ENCODE measurements at places on chromosomes 7 and 10.

DNA sequence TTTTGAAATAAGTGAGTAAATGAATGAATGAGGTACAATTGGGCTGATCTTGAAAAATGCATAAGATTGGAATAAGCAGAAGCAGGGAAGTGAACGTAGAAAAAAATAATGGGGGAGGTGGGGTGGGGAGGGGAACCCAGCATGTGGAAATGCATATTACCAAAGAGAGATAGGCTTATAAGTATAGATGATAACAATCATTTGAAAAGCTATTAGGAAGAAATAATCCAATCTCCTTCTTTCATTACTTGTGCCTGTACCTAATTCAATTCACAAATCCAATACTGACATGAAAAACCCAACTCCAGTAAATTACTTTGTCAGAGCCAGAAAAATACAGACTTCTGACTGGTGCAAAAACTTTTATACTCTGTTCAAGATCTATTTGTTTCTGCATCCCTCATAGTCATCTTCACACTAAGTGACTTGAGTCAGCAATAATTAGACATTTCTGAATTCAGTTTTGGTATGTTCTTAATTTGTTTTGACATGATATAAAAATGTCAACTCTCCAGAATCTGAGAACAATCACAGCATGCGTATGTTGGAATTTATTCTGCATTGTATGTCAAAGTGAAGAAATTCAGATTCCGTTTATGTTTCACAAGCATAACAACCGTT lies 99.2 kb downstream of the IQUB start:
- no peak for DNase-seq

DNA sequence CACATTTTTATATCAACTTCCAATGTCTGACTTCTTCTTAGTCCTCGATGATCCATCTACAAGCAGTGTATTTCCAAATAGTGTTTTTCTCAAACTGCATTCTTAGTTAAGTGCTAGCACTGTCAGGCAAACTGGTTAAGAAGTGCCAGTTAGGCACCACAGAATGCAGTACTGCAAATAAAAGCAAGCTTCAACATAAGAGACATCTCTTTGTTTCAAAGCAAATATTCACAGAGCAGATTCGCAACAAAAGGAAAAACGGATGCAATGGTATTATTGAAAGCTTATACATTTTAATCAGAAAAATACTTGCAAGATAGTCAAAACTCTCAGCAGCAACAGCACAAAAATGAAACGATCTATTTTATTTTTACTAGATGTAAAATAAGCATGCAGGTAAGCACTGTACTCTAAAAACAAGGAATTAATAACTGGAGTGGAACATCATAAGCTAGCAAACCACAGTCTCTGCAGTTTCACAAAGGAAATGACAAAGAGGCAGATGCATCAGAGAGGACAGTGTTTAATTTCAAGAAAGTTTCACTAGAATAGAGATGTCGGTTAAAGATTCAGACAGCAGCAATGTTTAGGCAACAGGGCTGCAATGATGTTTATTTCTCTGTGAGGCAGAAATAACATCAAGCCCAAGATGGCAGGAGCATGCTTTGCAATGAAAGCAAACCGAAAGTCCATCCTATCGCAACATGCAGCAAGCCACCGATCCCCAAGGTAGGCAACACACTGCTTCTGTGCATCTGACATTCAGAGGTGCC lies 82.0 kb downstream of the FGFR2 start:
- DNase-seq = no peak

DNA sequence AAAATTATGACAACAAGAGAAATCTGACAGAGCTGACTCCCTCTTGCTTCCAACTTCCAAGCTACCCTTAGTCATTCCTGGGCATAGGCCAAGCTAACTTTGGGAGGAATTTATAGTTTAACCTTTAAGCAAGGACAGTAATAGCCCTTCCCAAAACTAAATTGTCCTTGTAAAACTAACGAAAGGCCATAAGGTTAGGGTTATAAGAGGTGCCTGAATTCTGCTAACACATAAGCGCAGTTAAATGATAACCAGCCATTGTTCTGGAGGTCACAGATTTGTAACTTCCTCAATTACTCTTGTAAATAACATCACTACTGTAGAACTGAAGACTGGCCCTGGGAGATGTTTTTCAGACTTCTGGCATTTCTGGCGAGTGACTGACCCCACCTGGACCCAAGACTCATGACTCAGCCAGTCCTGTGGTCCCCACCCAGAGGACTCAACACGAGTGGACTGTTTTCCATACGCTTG lies 481.2 kb downstream of the KCNMA1 start:
- DNase-seq = no peak

- no peak for DNase-seq
Measured at GRCh38 chr10:11181978-11182377, 164.3 kb downstream of the CELF2 start.

- DNase-seq = no peak
Measured at GRCh38 chr10:51314481-51314880, 240.2 kb downstream of the PRKG1 start.

- peak; percentile 16 for DNase-seq
Measured at GRCh38 chr10:98425511-98426352, 10.8 kb upstream of the PYROXD2 start.

DNA sequence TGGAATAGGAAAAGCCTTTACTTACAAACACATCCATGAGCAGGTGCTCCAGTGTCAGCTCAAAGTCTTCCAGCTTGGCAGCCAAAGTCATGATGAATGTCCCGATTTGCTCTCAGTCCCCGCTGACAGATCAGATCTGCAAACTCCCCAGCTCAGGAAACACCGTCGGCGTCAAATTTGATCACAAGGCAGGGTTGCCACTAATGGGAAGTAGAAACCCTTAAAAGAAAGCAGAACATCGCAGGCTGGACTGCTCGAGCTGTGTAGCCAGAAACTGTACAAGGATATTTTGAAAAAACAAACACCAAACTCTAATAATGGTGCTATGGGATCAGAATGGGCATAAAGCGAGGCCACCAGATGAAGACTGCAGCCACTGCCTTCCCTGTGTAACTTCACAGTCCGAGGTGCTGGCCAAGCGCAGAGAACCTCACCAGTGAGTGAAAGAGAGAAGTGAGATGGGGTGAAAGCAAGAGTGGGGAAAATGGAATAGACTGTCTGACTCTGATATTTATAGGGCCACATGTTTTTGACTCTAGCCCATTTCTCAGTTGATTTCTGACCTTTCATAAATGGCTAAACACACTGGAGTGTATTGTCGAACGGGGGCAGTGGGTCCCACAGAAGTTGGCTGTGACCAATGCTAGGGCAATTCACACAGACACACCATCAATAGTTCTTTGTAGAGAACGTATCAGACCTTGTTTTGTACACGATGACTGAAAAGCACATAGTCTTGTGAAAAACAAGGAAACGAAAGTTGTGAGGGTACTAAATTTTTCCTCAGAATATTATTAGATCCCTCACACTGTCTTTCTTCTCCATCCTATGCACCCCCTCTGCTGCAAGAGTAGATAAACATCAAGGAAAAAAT lies 306.2 kb downstream of the FRMD4A start:
- DNase-seq = no peak

GRCh38 chr7:109964780-109965179 lies 1126.1 kb upstream of the LRRN3 start:
- DNase-seq = no peak

GRCh38 chr10:30199376-30200016 lies 140.1 kb upstream of the JCAD start:
- no peak for DNase-seq

- DNase-seq = no peak
Measured at GRCh38 chr10:68087685-68088401, 12.8 kb upstream of the HERC4 start.

- no peak for DNase-seq
Measured at GRCh38 chr7:125654076-125654475, 724.5 kb upstream of the POT1 start.

DNA sequence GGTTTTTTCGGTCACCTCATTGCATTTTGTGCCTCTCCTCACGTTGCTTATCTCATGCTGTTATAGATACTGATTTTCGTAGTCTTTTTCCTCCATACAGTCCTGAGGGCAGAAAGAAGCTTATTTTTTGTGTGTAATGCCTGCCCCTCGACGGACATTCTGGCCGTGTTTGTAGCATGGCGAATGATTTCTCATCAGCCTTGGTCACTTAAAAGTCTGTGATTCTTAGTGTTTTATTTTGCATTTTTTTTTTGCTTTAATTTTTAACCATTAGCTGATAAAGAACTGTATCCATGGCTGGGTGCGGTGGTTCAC lies 469 bp upstream of the NOC3L start:
- no peak for DNase-seq

GRCh38 chr7:93566876-93567275 lies 7.6 kb downstream of the CALCR start:
- no peak for DNase-seq

- DNase-seq = no peak
Measured at GRCh38 chr10:49407151-49407550, 11.3 kb upstream of the DRGX start.

- DNase-seq = no peak
Measured at GRCh38 chr10:36717118-36717517, 408.3 kb upstream of the ANKRD30A start.

DNA sequence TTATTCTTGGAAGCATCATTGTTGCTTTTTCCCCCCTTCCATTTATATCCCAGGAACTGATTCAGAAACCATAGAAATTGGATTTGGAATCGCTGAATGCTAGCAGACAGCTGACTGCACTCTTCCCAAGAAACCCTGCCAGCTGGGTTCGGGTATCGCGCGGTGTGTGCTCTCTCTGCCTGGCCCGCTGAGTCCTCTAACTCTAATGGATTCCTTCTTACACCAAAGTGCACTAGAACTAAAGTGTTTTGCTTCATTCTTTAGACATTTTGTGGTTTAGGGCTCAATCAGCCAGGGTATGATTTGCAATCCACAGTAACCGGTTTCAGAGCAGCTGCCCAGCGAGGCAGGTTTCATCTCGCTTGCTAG lies 92.2 kb downstream of the EGFR start:
- DNase-seq = no peak

- no peak for DNase-seq
Measured at GRCh38 chr10:83539528-83540308, 599.6 kb upstream of the GHITM start.

DNA sequence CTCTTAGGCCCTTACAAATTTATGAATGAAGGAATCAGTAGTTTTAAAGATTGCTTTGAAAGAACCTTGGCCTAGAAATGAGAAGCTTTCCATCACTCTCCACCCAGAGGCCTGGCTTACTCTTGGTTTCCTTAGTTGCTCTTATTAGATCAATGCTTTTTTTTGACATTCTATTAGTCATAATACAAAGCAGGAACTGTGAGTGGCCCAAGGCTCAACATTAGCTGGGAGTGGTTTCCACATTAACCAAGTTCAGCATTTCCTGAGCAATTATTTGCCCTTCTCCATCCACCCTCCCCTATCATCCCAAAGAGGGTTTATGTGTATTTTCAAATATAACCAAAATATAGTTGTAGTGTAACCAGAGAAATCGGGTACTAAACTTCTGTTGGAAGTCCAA lies 103.4 kb upstream of the FAM204A start:
- DNase-seq = no peak

GRCh38 chr10:97047083-97047736 lies 138.5 kb downstream of the SLIT1 start:
- DNase-seq = no peak

- DNase-seq = no peak
Measured at GRCh38 chr7:77524731-77525130, 12.4 kb upstream of the PTPN12 start.

GRCh38 chr7:157729566-157729965 lies 392.8 kb downstream of the DNAJB6 start:
- DNase-seq = no peak

DNA sequence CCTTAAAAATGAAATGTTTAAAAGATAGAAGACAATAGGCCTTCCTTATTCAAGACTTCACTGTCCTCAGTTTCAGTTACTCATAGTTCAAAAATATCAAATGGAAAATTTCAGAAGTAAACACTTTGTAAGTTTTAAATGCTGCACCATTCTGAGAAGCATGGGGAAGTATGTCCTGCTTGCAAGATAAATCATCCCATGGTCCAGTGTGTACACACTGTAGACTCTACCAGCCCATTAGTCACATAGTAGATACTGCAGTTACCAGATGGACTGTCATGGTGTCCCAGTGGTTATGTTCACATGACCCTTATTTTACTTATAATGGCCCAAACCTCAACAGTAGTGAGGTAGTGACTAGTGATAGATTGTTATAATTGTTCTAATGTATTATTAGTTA lies 69.5 kb downstream of the PTPN12 start:
- no peak for DNase-seq

DNA sequence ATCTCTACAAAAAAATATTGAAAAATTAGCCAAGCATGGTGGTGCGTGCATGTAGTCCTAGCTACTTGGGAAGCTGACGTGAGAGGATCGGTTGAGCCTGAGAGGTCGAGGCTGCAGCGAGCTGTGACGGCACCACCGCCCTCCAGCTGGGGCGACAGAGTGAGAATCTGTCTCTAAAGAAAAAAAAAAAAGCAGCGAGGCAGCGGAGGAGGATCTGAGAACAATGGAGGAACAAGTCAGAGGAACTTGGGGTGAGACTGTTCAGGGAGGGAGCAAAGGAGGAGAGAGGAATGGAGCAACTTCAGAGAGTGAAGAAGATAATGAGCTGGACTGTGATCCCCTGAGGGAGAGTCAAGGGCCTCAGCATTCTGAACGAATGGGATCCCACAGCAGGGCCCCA lies 85.4 kb downstream of the MKX start:
- DNase-seq = no peak

GRCh38 chr10:79047875-79048638 lies 20.7 kb upstream of the ZMIZ1 start:
- peak; percentile 28 for DNase-seq

DNA sequence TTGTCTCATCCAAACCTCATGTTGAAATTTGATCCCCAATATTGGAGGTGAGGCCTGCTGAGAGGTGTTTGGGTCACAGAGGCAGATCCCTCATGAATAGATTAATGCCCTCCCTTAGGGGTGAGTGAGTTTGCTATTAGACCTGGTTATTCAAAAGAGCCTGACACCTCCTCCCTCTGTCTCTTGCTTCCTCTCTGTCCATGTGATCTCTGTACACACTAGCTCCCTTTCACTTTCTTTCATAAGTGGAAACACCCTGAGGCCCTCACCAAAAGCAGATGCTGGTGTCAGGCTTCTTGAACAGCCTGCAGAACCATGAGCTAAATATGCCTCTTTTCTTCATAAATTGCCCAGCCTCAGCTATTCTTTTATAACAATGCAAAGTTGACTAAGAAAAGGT lies 447.1 kb downstream of the MDFIC start:
- DNase-seq = no peak

DNA sequence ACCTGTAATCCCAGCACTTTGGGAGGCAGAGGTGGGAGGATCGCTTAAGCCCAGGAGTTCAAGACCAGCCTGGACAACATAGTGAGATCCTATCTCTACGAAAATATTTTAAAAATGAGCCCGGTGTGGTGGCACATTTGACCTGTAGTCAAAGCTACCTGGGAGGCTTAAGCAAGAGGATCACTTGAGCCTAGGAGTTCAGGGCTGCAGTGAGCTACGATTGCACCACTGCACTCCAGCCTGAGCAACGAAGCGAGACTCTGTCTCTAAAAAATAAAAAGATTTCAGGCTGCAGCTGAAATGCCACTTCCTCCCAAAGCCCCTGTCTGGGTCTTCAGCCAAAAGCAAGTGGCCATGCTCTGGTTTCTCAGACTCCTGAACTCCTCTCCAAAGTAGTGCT lies 38.7 kb upstream of the CARD11 start:
- DNase-seq = no peak

GRCh38 chr7:142174441-142174840 lies 62.9 kb downstream of the MGAM2 start:
- no peak for DNase-seq
